Thoracic aorta (tissue), 2 donors: ENCODE measurements at places on chromosomes 2 and 18.

- H3K36me3 ChIP-seq, result peaks cover 19% of the 10 kb centered on the region
- no peaks in the 10 kb centered on the region for H3K27me3 ChIP-seq
- peak overlapping the region; percentile 97 for H3K27ac ChIP-seq
These were observed 554 bp downstream of the ING5 start for GRCh38 chr2:241702155-241703031.

- H3K36me3 ChIP-seq, result no peaks in the 10 kb centered on the region
- no peak overlapping the region for H3K4me3 ChIP-seq
- H3K4me1 ChIP-seq, result no peaks in the 10 kb centered on the region
- H3K27ac ChIP-seq, result no peak overlapping the region
- H3K27me3 ChIP-seq, result no peaks in the 10 kb centered on the region
- no peak for DNase-seq
These were observed 5.4 kb upstream of the CRYGC start for GRCh38 chr2:208134928-208135586.

- no peak overlapping the region for H3K27ac ChIP-seq
- no peak overlapping the region for H3K4me3 ChIP-seq
- no peaks in the 10 kb centered on the region for H3K4me1 ChIP-seq
- H3K36me3 ChIP-seq, result no peaks in the 10 kb centered on the region
- no peak for DNase-seq
These were observed 84.5 kb downstream of the INHBB start for GRCh38 chr2:120430501-120430830.

- H3K27me3 ChIP-seq, result no peaks in the 10 kb centered on the region
- H3K4me1 ChIP-seq, result peaks cover 13% of the 10 kb centered on the region
- no peak overlapping the region for H3K27ac ChIP-seq
These were observed 189.7 kb downstream of the PID1 start for GRCh38 chr2:229081411-229081810.

DNA sequence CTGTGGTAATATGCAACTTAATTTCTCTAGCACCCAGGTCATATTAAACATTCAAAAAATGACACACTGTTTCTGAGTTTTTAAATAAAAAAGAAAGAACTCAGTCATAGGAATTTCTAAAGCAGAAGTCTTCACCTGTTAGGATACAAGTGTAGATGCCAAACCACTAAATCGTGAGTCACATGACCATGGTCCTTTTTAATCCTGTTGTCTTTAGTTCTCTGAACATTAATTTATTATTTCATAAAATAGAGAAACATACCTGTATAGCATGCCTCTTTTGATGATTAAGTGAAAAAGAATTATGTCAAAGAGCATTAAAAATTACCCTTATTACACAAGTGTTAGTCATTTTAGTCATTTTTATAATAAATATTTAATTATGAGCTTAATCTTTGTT, 398.8 kb downstream of the CCDC85A start:
- H3K27me3 ChIP-seq, result no peaks in the 10 kb centered on the region
- H3K4me3 ChIP-seq, result no peak overlapping the region
- no peak for DNase-seq
- H3K36me3 ChIP-seq, result no peaks in the 10 kb centered on the region
- no peak overlapping the region for H3K27ac ChIP-seq
- H3K4me1 ChIP-seq, result no peaks in the 10 kb centered on the region

GRCh38 chr2:75556679-75557366, 3.9 kb downstream of the EVA1A start:
- no peaks in the 10 kb centered on the region for H3K27me3 ChIP-seq
- no peak overlapping the region for H3K4me3 ChIP-seq
- DNase-seq, result no peak
- no peaks in the 10 kb centered on the region for H3K36me3 ChIP-seq
- peaks cover 15% of the 10 kb centered on the region for H3K4me1 ChIP-seq
- no peak overlapping the region for H3K27ac ChIP-seq

- peaks cover 22% of the 10 kb centered on the region for H3K4me1 ChIP-seq
- no peak for DNase-seq
- H3K27ac ChIP-seq, result no peak overlapping the region
- no peaks in the 10 kb centered on the region for H3K27me3 ChIP-seq
- no peaks in the 10 kb centered on the region for H3K36me3 ChIP-seq
These were observed 113.4 kb downstream of the ZBTB7C start for GRCh38 chr18:48295586-48296311.
